ENCODE measurements at places on chromosomes 5 and 9.

DNA sequence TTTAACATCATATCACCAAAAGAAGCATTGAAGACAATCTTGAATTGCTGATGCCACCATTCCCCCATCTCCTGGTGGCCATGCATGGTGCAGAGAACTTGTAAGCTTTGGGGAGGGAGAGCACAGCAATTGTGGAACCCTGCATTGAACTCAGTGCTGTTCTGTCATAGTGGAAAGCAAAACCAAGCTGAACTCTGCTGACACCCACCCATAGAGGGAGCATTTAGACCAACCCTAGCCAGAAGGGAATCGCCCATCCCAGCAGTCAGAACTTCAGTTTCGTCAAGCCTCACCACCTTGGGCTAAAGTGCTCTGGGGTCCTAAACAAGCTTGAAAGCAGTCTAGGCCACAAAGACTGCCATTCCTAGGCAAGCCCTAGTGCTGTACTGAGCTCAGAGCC lies 37.4 kb upstream of the RUSC2 start:
- no peak for DNase-seq

DNA sequence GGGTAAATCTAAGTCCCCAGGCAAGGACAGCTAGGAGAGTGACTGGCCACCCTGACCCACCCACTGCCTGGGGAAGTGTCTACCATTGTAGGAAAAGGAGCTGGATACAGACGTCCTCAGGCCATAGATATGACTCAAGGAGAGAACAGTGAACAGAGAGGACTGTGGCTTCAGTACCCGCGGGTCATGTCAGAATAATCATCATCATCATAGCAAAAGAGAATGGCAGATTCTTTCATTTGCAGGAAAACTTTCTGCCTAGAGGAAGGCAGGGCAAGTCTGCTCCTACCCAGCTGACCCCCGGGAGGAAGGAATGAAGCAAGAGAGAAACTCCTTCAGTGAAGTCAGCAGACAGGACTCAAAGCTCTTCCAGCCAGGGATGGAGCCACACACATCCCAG lies 52.2 kb upstream of the UBTD2 start:
- no peak for DNase-seq

DNA sequence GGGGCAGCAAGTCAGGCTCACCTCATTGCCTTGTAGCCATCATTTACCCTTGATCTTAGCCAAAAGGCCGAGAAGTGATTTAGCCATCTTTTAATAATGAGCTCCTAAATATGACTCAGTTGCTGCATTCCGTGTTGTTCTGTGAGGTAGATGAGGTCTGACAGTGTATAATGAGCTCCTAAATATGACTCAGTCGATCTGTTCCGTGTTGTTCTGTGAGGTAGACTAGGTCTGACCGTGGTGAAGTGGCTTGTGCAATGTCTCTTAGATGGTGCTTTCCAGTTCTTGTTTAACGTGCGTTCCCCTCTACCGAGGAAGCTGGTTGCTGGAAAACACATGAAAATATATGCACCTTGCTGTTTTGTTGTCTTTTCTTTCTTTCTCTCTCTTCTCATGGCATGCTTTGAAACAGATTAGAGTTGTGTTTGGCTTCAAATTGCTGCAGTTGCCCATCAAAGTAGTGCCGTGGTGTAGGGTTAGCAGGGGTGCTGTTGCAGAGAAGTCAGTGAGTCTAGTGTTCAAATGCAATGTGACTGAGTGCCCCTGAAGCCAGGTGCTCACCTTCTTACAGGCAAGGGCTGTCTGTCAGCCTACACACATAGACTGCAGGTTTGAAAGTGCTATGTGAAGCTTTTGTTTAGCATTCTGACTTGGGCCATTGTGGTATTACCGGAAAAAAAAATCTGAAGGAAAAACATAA lies 118.6 kb downstream of the KDM4C start:
- DNase-seq: no peak

DNA sequence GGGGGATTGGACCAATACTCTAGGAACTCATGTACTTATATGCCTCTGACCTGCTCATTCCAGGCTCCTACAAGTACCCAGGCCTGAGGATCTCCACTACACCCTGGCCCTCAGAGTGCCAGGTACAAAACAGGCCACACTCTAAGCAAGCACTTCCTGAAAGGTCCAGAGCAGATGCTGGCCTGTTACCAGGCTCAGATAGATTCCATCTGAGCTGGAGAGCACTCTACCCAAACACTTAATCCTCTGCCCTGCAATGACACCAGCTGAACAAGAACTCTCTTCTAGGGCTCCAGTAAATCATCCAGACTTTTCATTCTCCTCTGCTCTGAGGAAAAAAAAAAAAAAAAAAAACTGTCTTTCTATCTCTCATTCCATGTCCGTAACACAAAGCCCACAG lies 2.9 kb downstream of the P4HA2 start:
- no peak for DNase-seq

DNA sequence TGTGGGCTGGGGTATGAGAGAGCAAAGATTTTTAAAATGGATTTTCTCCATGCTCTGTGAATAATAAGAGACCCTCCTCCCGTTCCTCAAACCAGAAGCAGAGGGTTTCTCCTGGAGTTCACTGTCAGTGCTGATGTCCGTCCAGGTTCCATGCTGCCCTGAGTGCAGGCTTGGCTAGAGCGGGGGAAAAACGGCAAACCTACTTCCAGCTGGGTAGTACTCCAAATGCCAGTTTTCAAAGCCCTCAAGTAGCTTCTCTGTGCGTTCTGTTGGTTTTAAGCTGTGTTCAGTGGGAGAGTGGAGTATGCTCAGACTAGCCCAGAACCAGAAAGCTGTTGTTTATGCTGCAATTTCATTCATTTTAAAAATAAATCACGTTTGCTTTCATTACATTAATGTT lies 40.3 kb downstream of the RASGEF1C start:
- DNase-seq: no peak

GRCh38 chr9:84140535-84141101 lies 160.0 kb downstream of the RMI1 start:
- DNase-seq: no peak

GRCh38 chr9:128109050-128109709 lies 18.3 kb downstream of the PTGES2 start:
- no peak for DNase-seq

DNA sequence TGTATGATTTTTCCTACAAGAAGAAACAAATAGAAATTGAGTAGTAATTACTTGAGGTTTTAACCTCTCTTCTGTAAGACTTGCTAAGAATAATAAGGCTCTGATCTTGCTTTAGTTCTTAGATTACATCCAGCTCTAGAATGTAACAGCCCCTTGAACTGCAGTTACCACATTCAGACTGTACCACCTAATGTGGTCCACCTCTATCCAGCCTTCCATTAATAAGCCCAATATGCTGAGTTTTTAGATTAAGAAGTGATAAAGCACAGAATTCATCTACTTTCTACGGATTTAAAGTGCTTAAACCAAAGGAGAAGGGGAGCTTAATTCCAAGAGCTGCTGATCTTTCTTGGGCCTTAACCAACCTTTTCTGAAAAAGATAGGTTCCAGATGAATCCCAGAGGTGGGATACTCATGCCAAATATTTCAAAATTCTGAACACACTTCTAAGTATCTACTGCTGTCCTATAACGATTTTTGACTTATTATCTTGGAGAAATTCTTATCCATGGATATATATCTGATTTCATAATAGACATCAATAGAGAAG lies 131.5 kb downstream of the ZNF608 start:
- DNase-seq: no peak

DNA sequence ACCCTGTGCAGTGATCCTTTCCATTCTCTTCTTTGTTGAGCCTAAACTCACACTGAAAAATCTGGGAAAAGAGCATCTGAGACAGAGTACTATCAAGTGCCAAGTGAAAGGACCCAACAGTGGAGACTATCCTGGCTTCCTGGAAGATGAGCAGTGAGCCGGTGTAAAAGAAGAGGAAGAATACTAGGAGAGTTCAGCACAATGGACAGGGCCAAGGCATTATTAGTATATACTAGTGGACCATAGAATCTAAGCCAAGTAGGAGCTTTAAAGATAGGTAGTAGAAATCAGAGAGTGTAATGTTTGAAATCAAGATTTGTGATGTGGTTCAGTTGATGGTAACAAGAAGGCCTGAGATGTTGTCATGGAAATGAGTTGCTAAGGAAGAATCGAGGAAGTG lies 140.8 kb downstream of the CAMK4 start:
- no peak for DNase-seq

- DNase-seq: no peak
Observed at GRCh38 chr5:37165761-37166160, 83.4 kb downstream of the CPLANE1 start.

GRCh38 chr5:39164529-39165402 lies 54.6 kb downstream of the FYB1 start:
- no peak for DNase-seq

DNA sequence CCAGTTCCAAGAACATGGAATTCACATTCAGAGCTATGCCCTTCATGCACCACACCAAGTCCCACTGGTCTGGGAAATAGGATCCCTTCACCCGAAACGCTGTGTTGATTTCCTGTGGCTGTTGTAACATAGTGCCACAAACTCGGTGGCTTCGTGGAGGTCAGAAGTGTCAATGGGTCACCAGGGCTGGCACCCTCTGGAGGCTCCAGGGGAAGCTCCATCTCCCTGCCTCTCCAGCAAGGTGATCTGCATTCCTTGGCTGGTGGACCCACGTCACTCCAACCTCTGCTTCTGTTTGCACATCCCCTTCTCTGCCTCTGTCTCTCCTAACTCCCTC lies 28.9 kb upstream of the ALDH1B1 start:
- DNase-seq: no peak

GRCh38 chr5:131976414-131977211 lies 31.1 kb upstream of the MEIKIN start:
- peak; percentile 23 for DNase-seq

DNA sequence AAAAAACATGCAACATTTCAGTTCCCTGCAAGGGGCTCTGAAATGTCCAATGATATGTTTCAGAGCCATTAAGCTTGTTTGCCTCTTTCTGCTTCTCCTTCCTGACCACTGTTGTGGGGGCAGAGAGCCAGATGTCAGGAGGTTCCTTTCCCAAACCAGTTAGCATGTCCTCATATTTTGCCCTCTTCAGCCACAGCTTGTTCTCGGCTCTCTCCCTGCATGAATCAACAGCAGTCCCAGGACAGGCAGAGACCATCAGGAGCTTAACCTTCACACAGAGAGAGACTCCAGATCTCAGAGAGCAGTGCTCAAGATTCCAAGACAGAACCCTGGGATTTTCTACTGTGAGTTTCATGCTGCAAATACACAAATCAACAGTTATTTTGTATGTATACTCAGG lies 218.5 kb downstream of the COMMD10 start:
- no peak for DNase-seq

GRCh38 chr5:80034962-80035821 lies at the start of gene THBS4:
Gene THBS4, plus strand, starts transcription at chr5:80035348. Its CDS starts 190 bp downstream, at chr5:80035538.
- no peak for DNase-seq

- no peak for DNase-seq
Observed at GRCh38 chr5:32942225-32942989, 231.3 kb downstream of the NPR3 start.

- no peak for DNase-seq
Observed at GRCh38 chr5:128208436-128208835, 124.9 kb downstream of the SLC12A2 start.

- DNase-seq: no peak
Observed at GRCh38 chr5:159324986-159325385, 5.3 kb downstream of the IL12B start.

DNA sequence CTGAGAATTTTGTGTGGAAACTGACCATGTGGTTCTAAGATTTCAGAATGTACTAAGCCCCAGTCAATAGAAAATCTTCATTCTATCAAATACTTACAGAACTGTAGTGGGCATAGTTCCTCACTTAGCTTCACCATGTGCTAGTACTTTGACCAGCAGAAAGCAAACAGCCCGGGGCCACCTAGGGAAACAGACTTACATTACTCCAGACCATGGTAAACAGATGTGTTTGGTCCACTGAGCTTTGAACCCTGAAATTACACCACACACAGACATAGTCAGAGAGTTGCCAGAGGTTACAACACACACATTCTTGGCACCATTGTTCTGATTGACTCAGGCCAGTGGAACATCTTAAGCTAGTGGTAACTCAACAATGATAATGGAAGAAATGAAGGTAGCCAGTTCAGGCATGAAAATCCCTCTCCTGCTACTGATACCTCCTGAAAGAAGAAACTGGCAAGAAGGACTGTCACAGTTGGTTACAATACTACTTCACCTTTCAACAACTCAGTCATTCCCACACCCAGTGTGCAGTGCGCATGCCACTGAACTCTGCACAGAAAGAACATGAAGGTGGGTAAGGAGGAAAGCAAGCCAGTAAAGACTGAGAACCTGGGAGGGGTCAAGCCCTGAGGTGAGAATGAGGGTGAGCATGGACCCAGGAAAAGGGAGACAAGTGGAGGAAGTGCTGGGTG lies 18.7 kb upstream of the LECT2 start:
- no peak for DNase-seq

DNA sequence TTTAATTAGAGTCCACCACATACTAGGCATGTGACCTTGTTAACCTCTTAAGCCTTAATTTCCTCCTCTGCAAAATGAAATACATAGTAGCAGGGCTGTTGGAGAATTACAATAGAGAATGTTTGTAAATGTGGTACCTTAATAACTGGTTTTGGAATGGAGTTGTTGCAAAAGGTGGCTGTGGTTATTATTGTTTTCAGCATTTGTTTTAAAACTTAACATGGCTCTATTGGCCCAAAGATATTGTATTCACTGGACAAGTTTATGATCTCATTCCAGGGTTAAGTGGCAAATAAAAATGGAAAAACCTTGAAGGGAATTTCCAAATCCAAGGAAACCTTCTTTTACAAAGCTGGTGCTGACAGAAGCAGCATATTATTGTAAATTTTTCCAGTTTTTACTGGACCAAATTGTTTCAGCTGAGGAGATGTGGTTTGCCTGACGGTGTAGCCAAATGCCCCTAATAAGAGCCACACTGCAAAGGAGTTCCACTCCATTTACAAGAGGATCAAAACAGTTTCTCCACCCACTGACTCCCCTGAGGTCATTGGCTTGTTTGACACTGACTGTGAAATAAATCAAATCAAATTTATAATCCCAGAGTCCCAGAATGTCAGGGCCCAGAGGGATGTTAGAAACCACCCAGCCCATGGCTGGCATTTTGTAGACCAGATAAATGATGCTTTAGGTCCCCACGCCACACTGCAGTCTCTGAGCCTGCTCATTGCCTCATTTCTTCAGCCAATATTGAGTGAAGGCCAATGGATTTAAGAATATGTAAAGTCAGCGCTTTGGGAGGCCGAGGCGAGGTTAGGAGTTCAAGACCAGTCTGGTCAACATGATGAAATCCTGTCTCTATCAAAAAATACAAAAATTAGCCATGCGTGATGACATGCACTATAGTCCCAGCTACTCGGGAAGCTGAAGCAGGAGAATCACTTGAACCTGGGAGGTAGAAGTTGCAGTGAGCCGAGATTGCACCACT lies 45.2 kb downstream of the ADRA1B start:
- DNase-seq: no peak

All from GM12878 (cell line).